ENCODE measurements at places on chromosomes 12 and 14.
A peak's percentile ranks its signal among the peaks of the same experiment; 100 is the strongest.

- no peak for DNase-seq
Observed at GRCh38 chr12:62724947-62725451, 210.0 kb downstream of the PPM1H start.

- DNase-seq: peak; percentile 55
Observed at GRCh38 chr12:6961695-6962284, 8.7 kb downstream of the PHB2 start.

- DNase-seq: no peak
Observed at GRCh38 chr12:92431146-92431545, 271.6 kb upstream of the PLEKHG7 start.

DNA sequence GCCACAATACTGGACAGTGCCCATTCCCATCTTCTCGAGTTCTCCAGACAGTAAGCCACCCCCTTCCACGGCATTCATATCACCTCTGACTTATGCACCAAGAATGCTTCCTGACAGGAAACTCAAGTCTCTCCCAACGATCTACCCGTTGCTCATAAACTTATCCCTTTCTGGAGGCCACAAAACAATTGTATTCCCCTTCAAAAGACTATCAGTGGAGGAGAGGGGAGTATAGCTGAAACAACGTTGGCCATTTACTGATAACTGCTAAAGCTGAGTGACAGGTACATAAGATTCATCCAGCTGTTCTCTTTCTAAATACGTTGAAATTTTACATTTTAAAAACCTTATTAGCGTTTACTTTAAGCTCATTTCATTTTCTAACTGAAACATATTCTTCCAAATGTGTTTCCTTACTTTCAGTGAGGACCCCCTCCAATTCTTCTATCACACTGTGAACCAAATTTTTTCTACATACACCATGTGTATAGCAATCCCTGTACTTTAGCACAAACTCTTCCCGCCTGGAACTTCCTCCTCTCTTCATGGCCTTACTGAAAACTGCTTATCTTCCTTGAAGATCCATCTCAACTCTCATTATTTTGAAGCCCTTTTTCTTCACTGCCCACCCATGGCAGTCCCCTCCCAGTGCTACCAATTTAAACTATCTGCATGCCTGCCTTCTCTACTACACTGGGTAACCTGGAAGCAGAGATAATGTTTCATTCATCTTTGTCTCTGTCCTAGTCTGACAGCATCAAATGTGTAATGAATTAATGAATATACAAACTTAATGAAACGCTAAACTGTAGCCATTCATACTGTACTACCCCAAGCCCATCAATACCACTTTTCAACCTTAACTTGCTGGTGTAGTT lies 28.8 kb downstream of the ATXN2 start:
- no peak for DNase-seq

DNA sequence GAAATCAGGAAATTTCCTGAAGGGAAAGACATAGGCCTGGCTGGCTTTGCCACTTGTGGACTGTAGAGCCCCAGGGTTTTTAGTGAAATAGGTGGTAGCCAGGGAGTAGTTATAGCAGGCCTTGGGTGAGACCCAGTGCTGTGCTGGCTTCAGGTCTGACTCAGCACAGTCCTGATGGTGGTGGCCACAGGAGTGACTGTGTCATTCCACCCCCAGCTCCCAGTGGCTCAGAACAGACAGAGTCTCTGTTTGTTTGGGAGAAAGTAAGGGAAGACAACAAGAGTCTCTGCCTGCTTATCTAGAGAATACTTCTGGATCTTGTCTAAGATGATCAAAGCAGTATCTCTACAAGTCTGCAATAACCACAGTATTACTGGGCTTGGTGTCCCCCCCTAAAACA lies 27.5 kb upstream of the OR6J1 start:
- no peak for DNase-seq

DNA sequence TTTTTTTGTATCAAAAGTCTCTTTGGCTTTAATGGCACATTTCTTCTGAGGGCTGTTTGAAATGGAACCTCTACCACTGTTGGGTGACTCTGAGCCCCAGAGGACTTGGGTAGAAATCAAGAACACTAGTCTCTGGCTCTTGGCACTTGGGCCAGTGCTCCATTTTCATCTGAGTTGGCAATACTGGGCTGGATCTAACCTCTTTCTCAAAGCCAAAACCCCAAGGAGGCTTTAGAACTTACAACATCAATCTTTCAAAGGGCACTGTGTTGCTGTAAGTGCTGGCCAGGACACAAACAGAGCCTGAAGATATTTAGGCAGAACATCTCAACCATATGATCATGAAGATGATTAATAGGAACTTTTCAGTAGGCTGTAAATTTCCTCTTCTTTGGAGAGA lies 34.0 kb upstream of the PLEKHG7 start:
- no peak for DNase-seq

DNA sequence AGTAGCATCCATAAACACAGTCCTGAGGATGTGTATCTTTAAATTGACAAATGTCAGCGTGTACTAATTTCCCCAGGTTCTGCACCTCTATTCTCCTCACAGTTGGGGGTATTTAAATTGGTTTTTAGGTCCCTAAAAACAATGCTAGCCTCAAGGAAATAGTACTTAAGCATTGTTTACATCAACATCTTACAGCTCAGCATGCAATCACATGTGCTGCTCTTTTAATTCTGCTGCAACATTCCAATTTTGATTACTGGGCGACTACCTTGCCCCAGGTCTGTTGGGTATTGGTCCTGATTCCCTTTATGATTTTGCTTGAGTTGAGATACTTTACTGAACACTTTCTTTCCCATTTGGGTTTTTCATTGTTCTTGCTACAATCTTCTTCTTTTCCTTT lies 616.6 kb downstream of the CCER1 start:
- DNase-seq: no peak

DNA sequence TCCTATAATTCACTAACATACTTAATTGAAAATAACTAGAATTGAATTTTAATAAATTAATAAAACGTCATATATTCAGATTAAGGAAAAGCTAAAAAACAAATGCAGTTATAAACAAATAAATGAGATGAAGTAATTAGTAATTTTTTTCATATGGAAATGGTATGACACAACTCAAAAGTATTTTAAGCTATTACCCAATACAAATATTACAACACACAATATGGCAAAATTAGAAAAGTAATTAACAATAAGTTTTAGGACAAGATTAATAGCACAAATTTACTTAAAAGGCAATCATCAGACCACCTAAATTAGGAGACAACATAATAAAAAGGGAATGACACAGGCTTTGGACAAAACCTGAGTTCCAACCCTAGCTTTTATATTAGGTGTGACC lies 81.7 kb downstream of the EEA1 start:
- no peak for DNase-seq

DNA sequence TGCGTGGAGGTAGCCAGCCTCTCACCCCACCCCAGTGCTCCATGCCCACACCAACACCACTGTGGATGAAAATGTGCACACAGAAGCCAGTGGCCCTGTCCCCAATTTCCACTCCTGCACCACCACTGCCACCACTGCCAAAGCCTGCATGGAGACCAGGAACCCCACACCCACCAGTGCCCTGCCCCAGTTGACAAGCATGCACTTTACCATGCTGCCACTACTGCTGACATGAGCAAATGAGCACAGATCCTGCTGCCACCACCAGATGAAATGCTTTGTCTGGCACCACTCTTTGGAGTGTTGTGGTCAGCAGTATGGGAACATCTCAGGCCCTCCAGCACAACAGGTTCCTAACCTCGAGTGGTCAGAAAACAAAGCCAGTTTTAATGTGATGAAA lies 104.1 kb downstream of the ATXN7L3B start:
- DNase-seq: no peak

DNA sequence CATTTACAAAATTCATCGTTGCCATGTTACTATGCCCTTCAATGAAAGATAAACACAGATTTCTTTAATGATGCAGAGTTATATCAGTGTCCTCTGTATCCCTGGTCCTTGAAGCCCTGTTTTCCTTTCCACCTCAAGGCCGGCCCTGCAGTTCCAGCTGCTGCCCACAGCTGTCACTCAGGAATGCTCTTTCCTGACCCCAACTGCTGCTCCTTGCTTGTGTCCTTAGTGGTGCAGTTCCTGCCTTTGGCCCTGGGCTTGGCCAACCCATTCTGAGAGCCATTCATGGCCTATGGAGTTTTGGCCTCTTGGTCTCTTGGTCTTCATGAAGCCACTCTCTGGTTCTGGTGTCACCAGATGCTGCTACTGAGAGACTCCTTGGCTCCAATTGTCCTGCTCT lies 93.1 kb downstream of the GAS2L3 start:
- DNase-seq: no peak

DNA sequence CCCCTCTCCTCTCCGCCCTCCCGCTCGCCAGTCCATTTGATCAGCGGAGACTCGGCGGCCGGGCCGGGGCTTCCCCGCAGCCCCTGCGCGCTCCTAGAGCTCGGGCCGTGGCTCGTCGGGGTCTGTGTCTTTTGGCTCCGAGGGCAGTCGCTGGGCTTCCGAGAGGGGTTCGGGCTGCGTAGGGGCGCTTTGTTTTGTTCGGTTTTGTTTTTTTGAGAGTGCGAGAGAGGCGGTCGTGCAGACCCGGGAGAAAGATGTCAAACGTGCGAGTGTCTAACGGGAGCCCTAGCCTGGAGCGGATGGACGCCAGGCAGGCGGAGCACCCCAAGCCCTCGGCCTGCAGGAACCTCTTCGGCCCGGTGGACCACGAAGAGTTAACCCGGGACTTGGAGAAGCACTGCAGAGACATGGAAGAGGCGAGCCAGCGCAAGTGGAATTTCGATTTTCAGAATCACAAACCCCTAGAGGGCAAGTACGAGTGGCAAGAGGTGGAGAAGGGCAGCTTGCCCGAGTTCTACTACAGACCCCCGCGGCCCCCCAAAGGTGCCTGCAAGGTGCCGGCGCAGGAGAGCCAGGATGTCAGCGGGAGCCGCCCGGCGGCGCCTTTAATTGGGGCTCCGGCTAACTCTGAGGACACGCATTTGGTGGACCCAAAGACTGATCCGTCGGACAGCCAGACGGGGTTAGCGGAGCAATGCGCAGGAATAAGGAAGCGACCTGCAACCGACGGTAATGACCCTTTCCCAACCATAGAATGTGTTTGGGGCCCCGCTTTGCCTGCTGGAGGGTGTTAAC lies 615 bp downstream of the CDKN1B start:
- DNase-seq: peak; percentile 35

DNA sequence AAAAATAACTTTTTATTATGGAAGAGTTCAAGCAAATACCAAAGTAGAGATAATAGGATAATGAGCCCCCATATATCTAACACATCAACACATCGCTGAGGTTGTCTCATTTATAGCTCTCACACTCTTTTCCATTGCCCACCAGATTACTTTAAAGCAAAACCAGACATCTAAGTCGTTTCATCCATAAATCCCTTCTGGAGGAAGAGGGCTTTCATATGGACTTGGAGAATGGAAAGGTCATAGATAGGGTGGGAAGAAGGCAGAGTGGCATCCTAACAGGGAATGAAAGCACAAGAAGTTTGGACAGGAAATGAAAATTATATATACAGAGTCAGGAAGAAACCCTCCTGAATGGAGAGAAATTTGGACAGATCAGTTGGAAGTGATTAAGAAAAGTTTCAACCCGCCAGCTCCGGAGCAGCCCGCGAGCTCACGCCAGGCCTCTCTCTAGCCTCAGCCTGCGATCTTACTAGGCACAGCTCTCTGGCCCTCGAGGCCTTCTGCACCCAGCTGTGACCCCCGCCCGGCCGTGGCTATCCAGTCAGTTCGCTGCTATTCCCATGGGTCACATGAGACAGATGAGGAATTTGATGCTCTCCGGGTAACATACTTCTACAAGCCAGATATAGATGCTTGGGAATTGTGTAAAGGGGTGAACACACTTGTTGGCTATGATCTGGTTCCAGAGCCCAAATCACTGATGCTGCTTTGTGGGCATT lies 48.4 kb upstream of the NID2 start:
- DNase-seq: no peak

- DNase-seq: no peak
Observed at GRCh38 chr12:104352106-104352713, 48.7 kb downstream of the EID3 start.

- no peak for DNase-seq
Observed at GRCh38 chr12:65825507-65826352, 1.4 kb downstream of the HMGA2 start.

GRCh38 chr14:28120391-28120790 lies 646.2 kb upstream of the FOXG1 start:
- no peak for DNase-seq

DNA sequence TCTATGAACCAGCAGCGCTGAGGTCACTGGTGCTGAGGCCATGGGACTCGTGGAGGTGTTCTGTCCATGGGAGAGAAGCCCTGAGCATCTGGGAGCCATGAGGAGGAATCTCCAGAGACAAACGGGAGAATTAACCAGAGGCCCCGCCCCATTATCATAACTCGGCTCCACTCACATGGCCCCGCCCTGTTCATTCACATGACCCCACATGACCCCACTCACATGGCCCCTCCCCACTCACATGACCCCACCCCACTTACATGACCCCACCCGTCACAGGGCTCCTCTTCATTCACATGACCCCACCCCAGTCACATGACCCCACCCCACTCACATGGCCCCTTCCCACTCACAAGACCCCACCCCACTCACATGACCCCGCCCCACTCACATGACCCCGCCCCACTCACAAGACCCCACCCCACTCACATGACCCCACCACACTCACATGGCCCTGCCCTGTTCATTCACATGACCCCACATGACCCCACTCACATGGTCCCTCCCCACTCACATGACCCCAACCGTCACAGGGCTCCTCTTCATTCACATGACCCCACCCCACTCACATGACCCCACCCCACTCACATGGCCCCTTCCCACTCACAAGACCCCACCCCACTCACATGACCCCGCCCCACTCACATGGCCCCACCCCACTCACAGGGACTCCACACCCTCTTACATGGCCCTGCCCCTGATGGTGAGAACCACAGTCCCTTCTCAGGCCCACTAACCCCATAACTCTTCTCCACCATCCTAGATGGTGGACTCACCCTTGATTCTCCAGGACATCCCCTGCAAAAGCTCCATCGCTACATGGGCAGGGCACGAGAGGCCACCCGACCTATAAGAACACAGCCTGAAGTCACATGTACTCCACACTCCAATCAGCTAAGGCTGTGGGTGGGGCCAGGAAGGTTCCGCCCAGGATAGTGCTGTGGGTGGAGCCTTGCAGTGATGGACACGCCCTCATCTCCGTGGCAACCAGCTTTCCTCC lies 151.1 kb upstream of the SFSWAP start:
- DNase-seq: no peak

- DNase-seq: no peak
Observed at GRCh38 chr12:110431957-110432587, 18.1 kb downstream of the ARPC3 start.

- DNase-seq: no peak
Observed at GRCh38 chr12:79071498-79071897, 206.9 kb downstream of the SYT1 start.

GRCh38 chr12:105020241-105020962 lies 34.3 kb downstream of the NOPCHAP1 start:
- peak; percentile 37 for DNase-seq

DNA sequence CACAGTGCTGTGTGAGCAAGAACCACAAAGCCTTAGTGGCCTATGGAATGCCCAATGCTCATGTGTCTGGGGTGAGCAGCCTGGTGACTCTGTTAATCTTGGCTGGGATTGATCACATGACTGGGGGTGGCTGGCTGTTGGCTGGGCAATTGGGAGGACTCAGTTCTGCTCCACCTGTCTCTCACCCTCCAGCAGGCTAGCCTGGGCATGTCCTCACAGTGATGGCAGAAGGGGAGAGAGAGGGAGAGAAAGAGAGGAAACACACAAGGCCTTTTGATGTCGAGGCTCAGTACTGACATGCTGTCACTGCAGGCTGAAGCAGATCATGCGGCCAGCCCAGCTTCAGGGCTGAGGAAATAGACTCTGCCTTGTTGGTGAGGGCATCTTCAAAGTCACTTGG lies 136.8 kb downstream of the TBX5 start:
- DNase-seq: no peak
